Esophagus mucosa (tissue), 1 donor: ENCODE measurements at places on chromosomes 11 and 22. TPM values are rescaled to one million over a fixed set of nuclear protein-coding genes. Genes with fewer than 3 reads are reported as not detected.
A peak's percentile ranks its signal among the peaks of the same experiment; 100 is the strongest.

GRCh38 chr22:16961477-16962186 lies 46.4 kb downstream of the GAB4 start:
- ATAC-seq: no peak

GRCh38 chr22:45911601-45912271 lies 65.2 kb downstream of the WNT7B start:
- ATAC-seq: peak; percentile 63

DNA sequence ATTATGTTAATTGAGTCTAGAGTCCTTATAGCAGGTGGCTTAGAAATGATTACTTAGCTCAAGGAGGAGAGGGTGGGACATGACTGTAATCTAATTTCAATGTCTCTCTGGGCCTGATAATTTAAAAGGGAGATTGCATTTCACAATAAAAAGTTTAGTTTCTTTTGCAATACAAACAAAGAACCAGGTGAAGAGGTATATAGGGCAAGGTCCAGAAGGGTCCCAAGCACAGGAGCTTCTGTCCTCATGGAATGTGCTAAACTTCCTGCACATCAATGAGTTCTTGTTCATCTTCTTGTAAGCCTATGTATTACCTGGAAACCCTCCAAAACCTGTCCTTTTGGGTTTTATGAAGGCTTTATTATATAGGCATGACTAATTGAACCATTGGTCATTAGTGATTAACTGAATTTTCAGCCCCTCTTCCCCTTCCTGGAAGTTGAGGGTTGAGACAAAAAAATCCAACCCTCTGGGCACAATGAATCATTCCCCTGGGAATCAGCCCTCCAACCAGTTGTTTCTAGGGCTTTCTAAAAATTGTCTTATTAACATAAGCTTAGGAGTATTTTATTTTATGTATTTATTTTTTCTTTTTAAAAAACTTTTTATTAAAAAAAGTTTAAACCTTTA lies 37.6 kb downstream of the MS4A2 start:
- ATAC-seq: no peak

DNA sequence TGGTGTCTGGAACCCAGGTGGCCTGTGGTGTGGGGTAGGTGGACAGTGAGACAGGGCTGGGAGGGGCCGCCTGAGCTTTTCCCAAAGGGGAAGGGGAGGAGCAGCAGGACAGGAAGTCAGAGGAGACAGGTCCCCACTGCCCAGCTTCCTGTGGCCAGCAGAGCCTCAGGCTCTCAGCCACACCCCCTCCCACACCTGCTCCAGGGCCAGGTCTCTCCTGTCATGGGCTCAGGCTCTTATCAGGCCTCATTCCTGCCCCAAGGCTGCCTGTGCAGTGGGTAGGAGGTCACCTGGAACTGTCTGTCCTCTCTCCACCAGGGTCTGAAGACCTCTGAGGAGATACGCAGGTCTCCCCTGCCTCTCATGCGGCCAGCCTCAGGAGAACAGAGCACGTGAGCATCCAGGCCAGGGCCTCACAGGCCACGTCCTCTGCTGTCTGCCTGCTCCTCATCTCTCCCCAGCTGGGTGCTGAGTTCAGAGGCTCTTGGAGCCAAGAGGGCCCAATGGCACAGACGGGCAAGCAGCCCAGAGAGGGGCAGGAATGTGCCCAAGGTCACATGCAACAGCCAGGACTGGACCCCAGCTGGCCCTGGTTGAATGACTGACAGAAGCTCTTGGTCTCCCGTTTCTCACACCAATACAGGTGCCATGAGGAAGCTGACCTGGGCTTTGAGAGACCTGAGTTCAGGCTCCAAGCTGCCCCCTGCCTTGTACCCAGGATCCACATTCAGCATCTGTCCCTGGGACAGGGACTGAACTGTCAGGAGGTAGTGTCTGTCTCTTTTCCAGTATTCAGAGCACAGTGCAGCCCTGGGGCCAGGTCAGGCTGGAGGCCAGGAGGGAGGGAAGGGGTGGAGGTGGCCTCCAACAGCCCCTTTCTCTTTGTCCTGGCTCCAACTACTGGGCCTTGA lies 16.7 kb downstream of the STARD10 start:
- no peak for ATAC-seq

GRCh38 chr11:1845561-1846452 lies 7.0 kb downstream of the TNNI2 start:
- no peak for ATAC-seq

GRCh38 chr11:45853332-45854219 lies 6.3 kb downstream of the CRY2 start:
- ATAC-seq: no peak

- ATAC-seq: no peak
Observed at GRCh38 chr11:20311444-20311843, 52.1 kb upstream of the HTATIP2 start.

- ATAC-seq: no peak
Observed at GRCh38 chr22:30474683-30475424, 3.0 kb upstream of the SEC14L3 start.

DNA sequence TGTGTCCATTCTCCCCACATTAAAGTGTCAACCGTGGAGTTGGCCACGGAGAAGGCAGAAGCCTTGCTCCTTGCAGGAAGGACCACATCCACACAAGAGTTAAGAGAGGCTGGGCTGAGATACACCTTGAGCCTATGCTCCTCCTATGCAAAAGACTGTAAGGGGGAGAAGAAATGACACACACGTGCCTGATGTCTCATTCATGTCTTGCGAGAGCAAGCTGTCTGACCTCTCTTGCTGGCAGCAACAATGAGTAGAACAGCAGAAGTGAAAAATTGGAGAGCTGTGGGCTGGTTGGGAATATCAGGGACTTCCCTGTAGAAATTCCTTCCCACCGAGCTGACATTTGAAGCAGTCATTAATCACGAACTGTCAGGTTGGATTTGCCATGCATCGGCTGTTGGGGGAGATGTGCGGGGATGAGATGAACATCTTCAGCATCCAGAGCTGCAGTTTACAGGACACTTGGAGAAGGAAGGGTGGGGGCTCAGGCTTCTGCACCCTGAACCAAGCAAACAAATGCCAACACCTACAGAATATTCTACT lies 139.3 kb downstream of the MYO18B start:
- ATAC-seq: no peak

- no peak for ATAC-seq
Observed at GRCh38 chr11:126608658-126609057, 253.2 kb downstream of the ST3GAL4 start.

- ATAC-seq: peak; percentile 25
Observed at GRCh38 chr22:41557401-41558240, 3.2 kb upstream of the CSDC2 start.

DNA sequence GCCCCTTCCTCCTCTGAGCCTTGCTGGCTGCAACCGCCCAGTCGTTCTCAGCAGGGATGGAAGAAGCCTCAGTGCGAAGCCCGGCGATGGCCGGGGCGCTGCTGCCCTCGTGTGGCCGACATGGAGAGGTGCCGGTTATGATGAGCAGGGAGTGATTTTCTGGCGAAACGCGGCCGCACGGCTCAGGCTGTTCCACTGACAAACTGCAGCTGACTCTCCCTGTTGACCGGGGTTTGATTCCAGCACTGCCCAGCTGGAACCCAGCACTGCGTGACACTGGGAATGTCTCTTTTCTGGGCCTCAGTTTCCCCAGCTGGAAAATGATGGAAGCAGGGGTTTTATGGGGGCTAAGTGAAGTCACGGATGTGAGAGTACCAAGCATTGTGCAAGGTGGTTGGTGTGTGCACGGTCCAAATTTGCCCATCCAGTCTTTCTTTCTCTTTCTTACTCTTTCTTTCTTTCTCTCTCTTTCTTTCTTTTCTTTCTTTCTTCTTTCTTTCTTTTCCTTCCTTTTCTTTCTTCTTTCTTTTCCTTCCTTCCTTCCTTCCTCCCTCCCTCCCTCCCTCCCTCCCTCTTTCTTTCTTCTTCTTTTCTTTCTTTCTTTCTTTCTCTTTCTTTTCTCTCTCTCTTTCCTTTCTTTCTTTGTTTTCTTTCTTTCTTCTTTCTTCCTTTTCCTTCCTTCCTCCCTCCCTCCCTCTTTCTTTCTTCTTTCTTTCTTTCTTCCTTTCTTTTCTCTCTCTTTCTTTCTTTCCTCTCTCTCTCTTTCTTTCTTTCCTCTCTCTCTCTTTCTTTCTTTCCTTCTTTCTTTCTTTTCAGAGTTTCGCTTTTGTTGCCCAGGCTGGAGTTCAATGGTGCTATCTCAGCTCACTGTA lies 25.8 kb upstream of the MPPED1 start:
- ATAC-seq: peak; percentile 92

DNA sequence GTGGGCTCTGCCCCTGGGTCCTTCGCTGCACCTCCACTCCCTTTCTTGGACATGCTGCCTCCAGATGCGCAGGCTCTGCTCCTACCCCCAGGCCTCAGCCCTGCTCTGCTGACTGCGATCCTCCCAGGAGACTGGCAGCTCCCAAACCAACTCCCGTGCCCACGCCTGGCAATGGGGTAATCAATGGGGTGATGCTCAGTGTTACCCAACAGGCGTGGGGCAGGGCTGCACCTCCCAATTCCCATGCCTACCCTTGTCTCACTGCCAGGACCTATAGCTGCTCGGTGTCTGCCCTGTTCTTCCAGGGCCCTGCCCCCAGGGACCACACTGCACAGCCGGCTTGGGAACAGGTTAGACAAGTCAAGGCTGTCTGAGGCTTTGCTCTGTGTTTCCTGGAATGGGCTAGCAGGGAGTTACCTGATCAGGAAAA lies at the start of gene ALDH3B2:
ALDH3B2 (minus strand) TSS at position 182 of the 430 bp plus-strand sequence. CDS start 7,688 bp downstream, outside the sequence.
- ATAC-seq: peak; percentile 99

- ATAC-seq: no peak
Observed at GRCh38 chr11:71184421-71185210, 67.8 kb downstream of the SHANK2 start.

GRCh38 chr11:74086242-74086884 lies 77.5 kb upstream of the UCP3 start:
- no peak for ATAC-seq

GRCh38 chr11:24623121-24623520 lies 126.3 kb downstream of the LUZP2 start:
- ATAC-seq: no peak

- ATAC-seq: no peak
Observed at GRCh38 chr11:25317216-25317615, 820.4 kb downstream of the LUZP2 start.

DNA sequence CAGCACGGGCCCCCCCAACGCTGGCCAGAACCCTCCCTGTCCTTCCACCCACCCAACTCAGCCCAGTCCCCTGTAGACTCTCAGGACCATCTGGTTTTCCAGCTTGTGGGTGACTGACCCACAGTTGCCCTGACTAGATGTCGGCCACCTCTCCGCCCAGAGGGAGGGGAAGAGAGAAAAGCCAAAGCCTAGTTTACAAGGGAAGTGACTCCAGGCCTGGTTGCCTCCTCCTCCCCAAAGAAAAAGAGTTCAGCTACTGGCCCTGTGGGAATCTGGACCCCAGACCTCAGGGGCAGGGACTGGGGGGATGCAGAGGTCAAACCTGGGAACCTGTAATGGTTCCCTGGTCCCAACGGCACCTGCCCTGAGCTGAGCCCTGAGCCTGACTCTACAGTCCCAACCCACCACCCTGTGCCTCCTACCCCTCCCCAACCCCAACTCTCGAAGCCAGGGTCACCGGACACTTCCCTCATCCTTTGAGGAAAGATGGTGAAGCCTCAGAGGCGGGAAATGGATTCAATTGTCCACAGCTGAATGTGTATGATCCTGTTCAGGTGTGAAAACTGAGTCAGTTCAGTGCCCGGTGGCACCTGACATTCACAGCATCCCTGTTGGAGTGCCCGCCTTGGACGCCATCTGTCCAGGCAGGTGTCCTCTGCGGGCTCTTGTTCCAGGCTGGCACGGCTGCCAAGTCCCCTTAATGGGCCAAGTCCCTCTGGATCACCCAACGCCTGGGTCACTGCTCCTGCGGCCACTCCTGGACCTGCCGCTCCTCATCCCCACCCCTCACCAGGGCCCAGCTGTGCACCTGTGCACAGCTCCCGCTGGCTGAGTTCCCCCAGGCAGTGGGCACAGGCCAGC lies 21.0 kb upstream of the WNT7B start:
- no peak for ATAC-seq

DNA sequence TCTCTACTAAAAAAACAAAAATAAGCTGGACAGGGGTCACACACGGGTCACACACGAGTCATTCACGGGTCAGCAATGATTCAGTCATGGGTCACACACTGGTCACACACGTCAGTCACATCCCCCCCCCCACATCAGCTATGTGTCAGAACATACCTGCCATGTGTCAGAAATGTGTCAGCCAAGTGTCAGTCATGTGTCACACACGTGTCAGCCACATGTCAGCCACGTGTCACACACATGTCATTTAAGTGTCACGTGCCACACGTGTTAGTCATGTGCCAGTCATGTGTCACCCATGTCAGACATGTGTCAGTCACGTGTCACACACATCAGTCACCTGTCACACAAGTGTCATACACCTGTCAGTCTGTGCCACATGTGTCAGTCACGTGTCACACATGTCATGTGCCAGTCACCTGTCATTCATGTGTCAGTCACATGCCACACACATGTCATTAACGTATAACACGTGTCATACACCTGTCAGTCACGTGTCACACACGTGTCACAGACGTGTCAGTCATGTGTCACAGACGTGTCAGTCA lies 28.7 kb upstream of the MMP20 start:
- peak; percentile 15 for ATAC-seq

- no peak for ATAC-seq
Observed at GRCh38 chr11:61265357-61265756, 24.4 kb downstream of the PGA5 start.

DNA sequence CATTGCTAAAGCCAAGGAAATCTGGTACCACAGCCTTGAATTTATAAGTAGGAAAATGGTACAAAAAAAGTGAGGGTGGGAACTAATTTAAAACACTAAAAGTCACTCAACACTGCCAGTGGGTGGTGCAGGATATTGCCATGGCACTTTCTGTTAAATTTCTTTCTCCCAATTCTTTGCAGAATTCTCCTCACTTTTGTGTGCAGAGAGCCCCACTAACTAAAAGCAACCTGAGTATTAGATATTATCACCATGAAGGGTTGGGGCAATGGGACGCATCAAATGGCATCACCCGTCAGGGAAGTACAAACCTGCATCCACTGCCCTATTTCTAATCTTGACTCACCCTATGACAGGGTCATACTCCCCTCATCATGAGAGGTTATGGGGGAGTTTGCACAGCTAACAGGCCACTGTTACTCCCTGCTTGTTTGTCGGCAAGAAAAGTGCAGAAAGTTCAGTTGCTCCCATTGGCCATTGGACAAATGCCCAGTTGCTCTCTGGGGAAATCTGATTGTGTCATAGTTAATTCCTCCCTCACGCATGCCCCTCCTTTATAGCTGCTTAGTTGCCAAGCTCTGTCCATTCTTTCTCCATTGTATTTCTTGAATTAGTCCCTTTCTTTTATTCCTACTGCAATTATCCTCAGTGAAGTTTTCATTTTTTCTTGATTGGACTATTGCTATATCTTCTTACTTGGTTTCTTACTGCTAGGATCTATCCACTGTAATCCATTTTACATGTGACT lies 93.8 kb upstream of the BLID start:
- peak; percentile 36 for ATAC-seq

MIOX gene
- total RNA-seq: not detected

MOGAT2 gene
- 0.60 TPM for total RNA-seq

TMA7B gene
- total RNA-seq: 0.24 TPM

MMP11 gene
- 1.7 TPM for total RNA-seq

LIF gene
- total RNA-seq: 0.24 TPM

UBQLNL gene
- 0.08 TPM for total RNA-seq

APOBEC3H gene
- not detected for total RNA-seq

OR56A1 gene
- not detected for total RNA-seq
